ENCODE measurements at places on chromosomes 4 and X. TPM values are rescaled to one million over a fixed set of nuclear protein-coding genes. Genes with fewer than 3 reads are reported as not detected.

GRCh38 chrX:72545990-72546389, 26.7 kb downstream of the HDAC8 start:
- DNase-seq: no peak

DNA sequence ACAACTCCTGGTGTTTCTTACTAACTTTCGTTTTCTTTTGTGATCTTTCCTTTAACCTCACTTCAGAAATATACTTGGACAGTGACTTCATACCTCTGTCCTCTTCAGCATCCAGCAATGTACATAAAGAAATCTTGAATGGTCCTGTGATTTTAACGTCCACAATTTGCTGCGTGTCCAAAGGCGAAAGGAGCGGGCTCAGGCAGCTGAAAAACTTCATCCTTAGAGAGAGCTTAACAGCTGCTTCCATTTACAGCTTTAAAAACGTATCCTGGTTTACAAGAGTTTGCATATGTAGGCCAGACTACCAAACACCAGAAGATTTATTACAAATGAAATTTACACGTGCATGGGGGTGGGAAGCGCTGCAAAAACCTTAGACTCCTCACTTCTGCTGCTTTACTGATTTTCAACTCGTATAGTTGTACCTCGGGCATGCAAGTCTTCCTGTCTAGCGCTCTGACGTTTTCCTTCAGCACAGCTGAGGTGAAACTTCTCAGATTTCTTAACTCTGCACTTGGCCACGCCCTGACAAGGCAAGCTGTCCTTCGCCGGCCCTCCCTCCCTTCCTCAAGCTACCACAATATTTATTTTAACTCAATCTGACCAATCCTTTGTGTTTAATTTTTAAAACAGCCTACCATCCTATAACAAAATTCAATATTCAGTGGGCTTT, 406.4 kb downstream of the FAM47A start:
- DNase-seq: no peak

The PCDH7 gene
- total RNA-seq: 2.8 TPM

- peak; percentile 66 for DNase-seq
Observed at GRCh38 chr4:185210102-185210981, 944 bp downstream of the SNX25 start.

DNA sequence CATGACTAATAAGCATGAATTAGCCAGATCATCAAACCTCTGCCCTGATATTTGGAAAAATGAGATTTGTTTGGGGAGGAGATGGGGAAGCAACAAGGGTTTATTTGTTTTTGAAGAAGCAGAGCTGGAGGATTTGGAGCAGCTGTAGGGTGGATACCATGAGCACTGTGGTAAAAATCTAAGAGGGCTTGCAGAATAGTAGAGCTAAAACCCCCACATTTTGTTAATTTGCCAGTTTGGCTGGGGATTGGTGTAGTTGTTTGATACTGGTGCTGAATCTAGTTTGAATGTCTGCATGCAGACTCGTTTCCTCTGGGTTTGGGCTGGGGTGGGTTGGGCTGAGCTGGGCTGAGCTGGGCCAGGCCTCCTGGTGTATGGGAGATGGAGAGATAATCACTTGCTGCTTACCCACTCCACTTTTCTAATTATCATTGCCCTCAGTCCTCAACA, 43.7 kb downstream of the SMAD1 start:
- no peak for DNase-seq

- DNase-seq: peak; percentile 51
Observed at GRCh38 chrX:107448998-107449835, at the start of gene FRMPD3. TSS of gene FRMPD3 (plus strand) at chrX:107449652. CDS start at chrX:107526589, 76,937 bp downstream.

DNA sequence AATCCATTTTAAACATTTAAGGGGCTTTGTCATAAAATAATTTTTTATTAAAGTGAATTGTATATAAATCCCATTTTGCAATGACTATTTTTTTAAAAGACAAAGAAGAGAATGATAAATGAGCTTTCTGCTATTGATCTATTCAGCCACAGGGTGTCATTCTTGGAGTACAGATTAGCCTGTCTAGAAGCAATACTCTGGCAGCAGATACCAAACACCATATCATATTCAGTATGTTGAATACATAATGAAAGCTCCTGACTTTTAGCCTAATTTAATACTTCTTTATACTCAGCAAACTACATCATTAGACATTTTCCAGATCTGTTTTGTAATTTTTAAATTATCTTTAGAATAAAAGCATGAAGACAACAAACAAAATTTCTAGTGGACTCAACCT, 496.3 kb downstream of the PDGFC start:
- no peak for DNase-seq

- no peak for DNase-seq
Observed at GRCh38 chr4:110484767-110485166, 8.8 kb downstream of the ENPEP start.

The CXXC4 gene
- 21.8 TPM for total RNA-seq

The DGAT2L6 gene
- total RNA-seq: not detected

DNA sequence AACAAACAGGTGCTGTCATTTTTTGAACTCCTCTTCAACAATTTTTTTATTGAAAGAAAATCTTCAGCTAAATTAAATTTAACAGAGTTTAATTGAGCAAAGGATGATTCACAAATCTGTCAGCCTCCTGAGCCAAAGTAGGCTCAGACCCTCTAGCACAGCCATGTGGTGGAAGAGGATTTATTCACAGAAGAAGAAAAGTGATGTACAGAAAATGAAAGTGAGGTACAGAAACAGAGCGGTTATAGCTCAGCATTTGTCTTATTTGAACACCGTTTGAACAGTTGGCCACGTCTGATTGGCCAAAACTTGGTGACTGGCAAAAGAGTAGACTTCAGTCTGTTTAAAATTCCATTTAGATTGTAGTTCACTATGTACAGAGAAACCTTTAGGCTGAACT, 217.3 kb downstream of the SPANXN1 start:
- no peak for DNase-seq

DNA sequence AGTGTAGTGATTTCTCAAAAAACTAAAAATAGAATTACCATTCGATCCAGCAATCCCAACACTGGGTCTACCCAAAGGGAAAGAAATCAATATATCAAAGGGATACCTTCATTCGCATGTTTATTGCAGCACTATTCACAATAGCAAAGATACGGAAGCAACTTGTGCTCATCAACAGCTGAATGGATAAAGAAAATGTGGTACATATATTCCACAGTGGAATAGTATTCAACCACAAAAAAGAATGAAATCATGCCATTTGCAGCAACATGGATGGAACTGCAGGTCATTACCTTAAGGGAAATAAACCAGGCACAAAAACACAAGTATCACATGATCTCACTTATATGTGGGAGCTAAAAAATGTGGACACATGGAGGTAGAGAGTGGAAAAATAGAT, 42.7 kb upstream of the NKAP start:
- DNase-seq: no peak

- no peak for DNase-seq
Observed at GRCh38 chr4:143294310-143294709, 42.4 kb upstream of the GAB1 start.

DNA sequence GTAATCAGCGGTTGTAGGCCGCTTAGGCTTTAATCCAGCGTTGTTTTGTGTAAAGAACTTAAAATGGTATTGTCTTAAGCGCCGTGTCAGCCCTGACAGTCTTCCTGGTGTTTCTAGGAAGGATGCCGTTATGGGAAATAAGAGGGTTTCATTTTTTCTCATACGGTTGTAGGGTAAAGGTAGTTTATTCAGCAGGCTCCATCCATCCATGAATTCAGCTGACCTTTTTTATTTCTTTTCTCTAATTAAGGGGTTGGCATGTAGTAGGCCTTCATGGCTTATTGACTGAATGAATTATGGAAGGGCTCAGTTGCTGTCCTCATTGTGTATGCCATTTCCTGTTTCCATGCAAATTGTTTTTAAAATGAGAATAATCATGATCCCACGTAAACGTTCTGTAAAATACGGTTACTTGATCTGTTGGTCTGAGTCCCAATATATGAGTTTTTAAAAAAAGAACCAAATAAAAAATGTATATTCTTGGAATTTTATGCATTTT, 693 bp downstream of the OCIAD1 start:
- DNase-seq: no peak

The DCTD gene
- 44.5 TPM for total RNA-seq

DNA sequence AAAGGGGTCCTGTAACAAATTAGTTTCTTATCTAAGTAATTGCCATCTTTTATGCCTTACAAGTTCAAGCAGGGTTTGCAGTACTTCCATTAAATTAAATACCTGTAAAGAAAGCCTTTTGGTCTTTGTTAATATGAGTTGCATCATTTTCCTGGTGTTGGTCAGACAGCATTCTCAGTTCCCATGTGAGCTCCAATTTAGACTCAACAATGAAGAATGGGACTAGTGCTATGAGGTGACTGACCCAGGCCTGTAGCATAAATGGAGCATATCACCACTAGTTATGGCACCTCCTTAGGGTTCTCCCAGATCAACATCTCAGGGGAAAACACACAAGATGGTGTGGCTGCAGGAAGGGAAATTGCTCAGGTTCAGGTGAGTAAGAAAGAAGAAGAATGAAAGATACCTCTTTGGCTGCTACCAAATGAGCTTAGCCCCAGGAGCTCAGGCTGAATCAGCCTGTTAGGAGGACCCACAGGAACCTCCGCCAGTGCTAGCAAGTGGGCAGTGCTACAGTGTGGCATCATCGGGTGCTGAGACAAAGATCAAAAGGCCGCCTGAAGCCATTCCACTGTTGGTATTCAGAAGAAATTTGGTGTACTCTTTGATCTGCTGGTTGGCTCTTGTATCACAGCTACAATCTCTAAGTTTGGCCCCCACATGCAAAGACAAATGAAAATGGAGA, 1.8 kb downstream of the TTC29 start:
- DNase-seq: no peak

DNA sequence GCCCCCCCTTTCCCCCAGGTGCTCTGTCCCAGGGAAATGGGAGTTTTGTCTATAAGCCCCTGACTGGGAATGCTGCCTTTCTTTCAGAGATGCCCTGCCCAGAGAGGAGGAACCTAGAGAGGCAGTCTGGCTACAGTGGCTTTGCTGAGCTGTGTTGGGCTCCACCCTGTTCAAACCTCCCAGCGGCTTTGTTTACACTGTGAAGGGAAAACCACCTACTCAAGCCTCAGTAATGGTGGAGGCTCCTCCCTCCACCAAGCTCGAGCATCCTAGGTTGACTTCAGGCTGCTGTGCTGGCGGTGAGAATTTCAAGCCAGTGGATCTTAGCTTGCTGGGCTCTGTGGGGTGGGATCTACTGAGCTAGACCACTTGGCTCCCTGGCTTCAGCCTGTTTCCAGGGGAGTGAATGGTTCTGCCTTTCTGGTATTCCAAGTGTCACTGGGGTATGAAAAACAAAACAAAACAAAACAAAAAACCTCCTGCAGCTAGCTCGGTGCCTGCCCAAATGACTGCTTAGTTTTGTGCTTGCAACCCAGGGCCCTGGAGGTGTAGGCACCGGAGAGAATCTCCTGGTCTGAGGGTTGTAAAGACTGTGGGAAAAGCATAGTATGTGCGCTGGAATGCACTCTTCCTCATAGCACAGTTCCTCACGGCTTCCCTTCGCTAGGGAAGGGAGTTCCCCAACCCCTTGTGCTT, 41.7 kb downstream of the ITM2A start:
- DNase-seq: no peak

DNA sequence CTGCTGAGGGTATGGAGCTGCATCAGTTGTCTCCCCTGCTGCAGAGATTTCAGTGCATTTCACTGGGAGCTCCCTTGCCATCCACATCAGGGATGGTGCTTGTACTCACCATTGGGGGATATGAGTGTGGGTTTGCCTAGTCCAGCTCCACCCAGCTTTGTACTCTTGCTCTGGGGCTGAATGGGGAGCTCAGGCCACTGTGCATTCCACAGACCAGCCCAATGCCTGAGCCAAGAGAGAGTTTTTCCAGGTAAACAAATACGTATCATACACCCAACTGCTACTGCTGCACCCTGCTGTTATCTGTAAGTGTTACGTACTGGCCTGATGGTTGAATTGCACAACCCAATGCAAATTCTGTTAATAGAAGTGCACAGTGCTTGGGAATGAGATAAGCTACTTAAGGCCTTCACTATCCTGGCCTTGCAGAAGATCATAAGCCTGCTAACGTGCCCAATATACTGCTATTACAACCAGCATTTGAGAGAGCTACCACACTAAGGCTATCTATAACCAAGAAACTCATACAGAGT, 205.0 kb upstream of the DMD start:
- DNase-seq: no peak

The PSAPL1 gene
- total RNA-seq: not detected

GRCh38 chr4:94610145-94610544, 147.6 kb upstream of the BMPR1B start:
- no peak for DNase-seq

GRCh38 chrX:13369256-13370030, 49.6 kb upstream of the ATXN3L start:
- DNase-seq: no peak

- no peak for DNase-seq
Observed at GRCh38 chrX:96540111-96540631, 144.5 kb upstream of the DIAPH2 start.

All from glutamatergic neuron (in vitro differentiated cells).